ENCODE measurements at places on chromosomes 6 and 20.

DNA sequence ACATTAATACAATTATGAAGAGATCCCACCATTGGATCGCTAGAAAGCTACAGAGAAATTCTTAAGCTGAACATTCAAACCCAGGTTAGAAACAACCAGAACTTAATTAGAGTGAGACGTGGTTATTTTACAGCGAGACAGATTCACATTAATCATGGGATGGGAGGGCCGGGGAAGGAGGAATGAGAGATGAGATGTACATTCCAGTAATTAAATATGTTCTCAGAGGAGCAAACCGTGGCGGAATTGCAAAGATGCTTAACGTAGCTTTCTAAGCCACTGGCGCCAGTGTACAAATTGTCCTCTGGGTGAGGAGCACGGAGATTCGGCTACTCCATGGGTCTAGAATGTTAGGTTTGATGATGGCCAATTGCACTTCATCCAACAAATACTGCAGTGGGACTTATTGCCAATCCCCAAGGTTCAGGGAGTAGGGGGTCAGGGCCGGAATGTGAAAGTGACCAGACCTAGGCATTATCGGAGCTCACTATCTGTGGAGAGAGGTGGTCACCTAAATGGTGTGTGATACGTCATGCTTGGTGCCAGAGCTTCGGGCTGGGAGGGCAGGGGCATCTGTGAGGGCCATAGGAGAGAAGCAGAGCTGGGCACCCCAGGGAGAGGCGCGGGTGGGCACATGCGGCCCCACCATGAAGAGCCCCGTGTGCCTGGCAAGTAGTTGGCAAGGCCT lies 114.7 kb downstream of the EDN3 start:
- no peak for DNase-seq

DNA sequence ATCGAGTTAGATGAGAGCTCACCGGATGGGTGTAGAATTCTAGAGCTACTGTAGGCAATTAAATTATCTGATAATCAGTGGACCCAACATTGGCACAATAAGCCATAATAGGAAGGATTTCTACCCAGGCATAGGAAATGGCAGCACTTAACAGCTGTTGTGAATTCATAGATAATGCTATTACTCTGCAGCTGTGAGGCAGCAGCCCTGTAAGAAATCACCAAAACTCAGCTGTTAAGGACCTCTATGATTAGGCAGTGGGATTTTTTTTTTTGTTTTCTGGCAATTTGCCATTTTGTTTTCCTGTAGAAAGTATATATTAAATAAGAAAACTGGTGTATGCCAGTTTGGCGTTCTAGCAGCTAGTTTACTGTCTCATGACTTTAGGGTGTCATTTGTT lies 609.1 kb upstream of the SLC35B3 start:
- no peak for DNase-seq

DNA sequence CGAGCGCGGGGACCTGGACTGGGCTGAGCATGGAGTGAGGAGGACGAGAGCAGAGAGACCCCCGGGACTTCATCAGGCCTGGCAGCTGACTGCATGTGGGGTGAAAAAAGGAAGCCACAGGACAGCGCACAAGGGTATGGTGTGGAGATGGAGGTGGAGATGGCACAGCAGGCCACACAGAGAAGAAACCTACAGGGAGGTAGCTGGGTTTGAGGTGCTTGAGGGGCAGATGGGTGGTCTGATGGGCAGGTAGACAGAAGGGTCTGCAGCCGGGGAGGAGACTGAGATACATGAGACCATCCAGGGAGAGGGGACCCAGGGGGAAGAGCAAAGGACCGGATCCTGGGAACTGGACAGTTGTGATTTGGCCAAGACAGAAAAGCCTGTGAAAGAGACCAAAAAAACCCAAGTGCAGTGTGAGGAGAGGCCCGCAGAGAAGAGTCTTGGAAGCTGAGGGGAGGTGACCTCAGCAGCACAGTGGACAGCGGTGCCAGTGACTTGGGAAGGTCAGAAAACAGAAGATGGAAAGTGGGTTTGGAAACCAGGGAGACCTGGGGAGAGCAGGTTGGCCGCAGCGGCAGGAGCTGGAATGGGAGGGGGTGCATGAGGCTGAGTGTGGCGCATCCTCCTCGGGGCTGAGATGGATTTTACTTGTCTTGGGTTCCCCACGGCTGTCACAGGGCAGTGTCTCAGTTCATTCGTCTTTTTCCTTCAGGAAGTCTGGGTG lies 5.5 kb downstream of the HLA-DPB1 start:
- no peak for DNase-seq

DNA sequence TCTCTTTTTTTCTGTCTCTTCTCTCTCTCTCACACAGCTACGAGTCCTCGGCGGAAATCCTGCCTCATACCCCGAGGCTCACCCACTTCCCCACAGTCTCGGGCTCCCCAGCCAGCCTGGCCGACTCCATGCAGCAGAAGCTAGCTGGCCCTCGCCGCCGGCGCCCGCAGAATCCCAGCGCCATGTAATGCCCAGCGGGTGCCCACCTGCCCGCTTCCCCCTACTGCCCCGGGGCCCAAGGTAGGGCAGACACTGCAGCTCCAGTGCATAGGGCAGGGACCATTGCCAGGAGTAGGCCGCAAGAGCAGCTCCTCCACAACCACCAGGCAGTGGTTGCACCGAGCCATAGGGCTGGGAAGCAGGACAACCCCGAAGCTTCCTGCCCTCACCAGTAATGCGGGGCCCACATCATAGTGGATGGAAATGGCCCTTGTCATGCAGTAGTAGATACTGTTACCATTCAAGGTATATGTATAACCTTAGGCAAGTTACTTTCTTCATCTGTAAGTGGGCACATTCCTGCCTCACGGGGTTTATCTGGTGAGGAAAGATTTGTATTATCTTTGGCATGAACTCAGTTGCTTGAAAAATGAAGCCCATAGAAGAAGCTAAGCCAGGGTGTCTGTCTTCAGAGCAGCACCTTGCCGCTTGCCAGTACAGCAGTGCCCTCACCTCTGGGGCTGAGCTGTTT lies 36.9 kb upstream of the ID1 start:
- DNase-seq: no peak

DNA sequence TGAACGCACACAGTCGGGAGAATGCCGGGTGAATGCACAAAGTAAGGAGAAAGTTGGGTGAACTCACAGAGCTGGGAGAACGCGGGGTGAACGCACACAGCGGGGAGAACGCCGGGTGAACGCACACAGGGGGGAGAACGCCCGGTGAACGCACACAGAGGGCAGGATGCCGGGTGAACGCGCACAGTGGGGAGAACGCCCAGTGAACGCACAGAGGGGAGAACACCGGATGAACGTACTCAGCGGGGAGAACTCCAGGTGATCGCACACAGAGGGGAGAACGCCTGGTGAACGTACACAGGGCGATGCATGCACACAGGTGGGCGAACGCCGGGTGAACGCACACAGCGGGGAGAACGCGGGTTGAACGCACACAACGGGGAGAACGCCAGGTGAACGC lies 57.4 kb downstream of the RNASET2 start:
- no peak for DNase-seq

DNA sequence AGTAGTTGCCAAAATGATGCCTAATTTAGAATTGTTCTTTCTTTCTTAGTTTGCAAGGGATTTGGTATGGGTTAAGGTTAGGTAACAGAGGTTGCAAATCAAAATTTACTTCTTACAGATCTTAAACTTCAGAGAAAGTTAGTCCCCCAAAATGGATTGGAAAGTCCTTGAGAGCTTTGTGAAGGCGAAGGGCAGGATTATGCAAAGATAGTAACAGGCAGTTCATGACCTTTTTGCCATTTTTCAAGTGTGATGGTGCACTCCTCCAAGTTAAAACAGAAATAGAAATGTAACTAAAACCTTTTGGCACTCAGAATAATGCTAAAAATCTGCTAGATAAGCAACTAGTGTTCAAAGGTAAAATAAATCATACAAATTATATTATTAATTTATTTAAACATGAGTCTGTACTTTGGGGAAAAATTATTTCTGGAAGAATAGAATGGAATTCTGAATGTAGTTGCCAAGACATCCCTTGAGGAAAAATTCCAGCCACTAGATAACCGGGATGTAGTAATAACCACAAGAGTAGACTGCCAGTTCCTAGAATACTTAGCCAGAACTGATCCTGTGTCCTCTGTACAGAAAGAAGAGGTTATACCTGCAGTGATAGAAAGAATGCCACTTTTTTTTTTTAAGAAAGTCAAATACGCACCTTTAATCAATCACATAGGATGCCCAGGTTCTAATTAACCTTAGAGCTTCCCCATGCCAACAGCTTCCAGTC lies 31.8 kb upstream of the DAAM2 start:
- DNase-seq: no peak

DNA sequence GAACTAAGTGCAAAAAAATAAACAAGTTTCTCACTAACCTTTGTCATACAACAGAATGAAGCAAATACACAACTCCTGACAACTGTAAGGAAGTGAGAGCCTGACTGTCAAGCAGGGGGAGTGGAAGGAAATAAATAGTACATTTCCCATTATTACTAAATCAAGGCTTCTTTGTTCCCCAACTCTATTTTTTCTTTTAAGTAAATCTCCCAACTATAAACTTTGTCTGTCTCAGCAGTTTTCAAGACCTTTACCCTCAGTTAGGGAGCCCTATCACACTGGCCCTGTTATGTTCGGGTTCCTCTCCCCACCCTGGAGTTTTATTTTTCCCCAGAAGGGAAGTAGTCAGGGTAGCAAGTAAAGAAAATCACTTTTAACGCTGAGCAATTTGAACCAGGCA lies 24.1 kb upstream of the IPCEF1 start:
- DNase-seq: no peak

DNA sequence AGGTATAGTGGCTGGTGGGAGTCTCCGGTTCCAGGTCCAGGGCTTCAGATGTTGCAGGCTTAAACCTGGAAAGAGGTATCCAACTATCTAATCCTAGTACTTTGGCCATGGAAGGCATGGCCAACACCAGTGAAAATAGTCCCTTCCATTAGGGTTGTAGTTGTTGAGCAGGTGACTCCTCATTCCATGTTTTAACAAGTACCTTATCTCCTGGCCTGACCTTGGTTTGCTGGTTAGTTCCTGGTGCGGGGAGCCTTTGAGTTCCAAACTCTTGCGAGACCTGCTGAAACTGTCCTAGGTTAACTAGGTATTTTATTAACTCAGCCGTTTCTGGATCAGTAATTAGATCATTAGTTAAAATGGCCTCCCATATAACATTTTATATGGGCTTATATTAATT lies 165.1 kb upstream of the PROKR2 start:
- no peak for DNase-seq

DNA sequence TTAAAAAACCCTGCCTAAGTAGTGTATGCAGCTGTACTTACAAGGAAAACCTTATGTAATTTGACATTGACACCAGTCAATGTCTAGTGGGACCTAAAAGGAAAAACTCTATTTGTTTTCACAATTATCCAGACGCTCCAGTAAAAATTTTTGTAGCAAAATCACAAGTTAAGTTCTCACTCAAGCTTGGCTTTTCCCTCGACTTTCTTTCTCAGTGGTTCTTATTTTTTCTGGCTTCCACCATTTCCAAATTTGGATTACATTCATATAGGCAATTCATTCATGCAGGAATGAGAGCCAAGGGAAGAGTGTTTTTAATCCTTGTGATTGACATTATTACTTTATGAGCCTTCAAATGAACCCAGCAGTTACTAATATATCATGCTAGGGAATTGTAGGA lies 66.0 kb upstream of the ADGRG6 start:
- DNase-seq: no peak

DNA sequence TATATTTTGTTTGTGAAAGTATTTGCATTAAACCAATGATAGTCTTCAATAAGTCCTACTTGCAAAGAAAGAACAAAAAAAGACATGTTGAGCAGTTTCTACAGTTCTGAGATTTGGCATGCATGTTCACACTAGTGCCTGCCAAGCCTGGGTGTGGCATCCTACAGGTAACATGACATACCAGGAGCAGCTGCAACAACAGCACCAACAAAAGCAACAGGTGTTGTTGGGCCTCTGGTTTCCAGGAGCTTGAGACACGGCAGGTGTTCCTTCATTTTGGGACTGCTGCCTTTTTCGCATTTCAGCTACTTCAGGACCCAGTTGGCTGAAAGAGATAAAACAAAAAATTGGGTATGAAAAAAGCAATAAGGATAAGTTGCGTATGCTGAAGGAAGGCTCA lies 41.2 kb upstream of the MTRF1L start:
- no peak for DNase-seq

GRCh38 chr20:23111307-23111943 lies 25.3 kb upstream of the CD93 start:
- no peak for DNase-seq

DNA sequence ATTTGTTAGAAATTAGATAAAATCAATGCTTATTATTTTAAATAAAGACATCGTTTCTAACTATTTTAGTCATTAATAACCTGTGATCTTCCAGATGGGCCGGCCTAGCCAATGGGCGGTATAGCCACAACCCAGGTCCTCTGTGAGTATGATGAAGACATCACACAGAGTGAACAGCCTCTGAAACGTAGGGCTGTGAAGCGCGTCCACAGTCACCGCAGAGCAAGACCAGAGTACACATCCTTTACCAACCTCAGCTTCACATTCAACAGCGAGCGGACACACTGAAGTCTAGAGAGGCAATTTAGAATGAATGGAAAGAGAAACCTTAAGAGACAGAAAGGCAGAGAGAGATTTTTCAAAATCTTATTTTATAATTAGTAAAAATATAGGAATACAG lies 125.0 kb upstream of the RPS6KA2 start:
- no peak for DNase-seq

GRCh38 chr6:136889271-136890193 lies 32.6 kb upstream of the SLC35D3 start:
- no peak for DNase-seq

GRCh38 chr20:3727401-3728021 lies 5.0 kb upstream of the HSPA12B start:
- DNase-seq: no peak

- DNase-seq: no peak
Measured at GRCh38 chr6:5175635-5176034, 85.1 kb downstream of the LYRM4 start.
